ENCODE measurements at places on chromosomes 1 and 21. TPM values are rescaled to one million over a fixed set of nuclear protein-coding genes. Genes with fewer than 3 reads are reported as not detected.

Gene TAF1A
- polyA plus RNA-seq, result 13.4 TPM

GRCh38 chr1:55586771-55587170 is 371.6 kb upstream of the USP24 start:
- DNase-seq, result no peak

Gene LGR6
- polyA plus RNA-seq, result 1.7 TPM

Gene OR2M3
- 0.04 TPM for polyA plus RNA-seq

DNA sequence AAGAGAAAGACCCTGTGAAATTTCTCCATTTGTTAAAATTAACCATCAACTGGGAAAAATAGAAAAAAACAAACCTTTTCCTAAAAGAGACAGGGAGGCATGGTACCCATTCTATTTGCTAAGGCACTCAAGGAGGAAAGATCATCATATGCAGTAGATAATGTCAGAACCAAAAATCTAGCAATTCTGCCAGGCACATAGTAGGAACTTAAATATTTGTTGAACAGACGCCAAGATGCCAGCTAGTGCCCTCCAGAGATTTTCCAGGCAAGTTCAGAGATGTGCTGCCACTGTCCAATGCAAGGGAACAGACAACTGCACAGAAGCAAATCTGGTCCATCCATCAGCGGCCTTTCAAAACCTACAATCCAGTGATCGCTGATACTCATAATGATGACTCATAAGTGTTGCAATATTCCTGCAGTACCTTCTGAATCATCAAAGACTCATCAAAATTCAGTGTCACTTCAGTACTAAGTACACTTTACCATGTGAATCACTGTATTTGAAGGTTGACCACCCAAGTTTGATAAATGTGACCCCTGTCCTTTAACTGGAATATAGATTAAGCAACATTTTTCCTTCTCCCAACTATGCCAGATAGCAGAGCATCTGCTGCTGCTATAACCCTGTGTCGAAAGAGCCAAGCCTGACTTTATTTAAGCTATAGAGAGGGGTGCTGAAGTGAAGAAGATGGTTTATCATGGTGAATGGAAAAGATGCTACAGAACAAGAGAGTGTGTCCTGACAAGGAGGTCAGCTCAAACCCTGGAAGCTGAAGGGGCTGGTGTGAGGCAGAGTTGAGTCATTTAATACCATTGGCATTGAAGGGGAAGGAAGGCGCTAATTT is 99.1 kb downstream of the MT1HL1 start:
- DNase-seq, result no peak

DNA sequence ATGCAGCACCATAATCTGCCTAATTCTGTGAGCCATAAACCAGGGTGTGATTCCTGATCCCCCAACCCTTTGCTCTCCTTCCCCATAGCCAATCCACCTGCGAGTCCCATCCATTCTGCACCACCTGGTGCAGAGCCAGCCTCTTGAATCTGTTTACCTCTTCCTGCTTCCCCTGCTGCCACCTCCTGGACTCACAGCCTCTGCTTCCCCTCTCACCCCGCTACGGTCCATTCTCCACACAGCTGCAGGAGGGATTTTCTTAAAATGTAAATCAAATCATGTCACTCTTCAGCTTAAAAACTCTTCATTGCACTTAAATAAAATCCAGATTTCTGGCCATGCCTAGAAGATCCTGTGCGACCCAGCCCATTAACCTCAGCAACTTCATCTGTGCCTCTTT is 186.7 kb downstream of the FOXD2 start:
- DNase-seq, result peak; percentile 10

GRCh38 chr1:16915627-16915973 is 6.1 kb upstream of the CROCC start:
- no peak for DNase-seq

DNA sequence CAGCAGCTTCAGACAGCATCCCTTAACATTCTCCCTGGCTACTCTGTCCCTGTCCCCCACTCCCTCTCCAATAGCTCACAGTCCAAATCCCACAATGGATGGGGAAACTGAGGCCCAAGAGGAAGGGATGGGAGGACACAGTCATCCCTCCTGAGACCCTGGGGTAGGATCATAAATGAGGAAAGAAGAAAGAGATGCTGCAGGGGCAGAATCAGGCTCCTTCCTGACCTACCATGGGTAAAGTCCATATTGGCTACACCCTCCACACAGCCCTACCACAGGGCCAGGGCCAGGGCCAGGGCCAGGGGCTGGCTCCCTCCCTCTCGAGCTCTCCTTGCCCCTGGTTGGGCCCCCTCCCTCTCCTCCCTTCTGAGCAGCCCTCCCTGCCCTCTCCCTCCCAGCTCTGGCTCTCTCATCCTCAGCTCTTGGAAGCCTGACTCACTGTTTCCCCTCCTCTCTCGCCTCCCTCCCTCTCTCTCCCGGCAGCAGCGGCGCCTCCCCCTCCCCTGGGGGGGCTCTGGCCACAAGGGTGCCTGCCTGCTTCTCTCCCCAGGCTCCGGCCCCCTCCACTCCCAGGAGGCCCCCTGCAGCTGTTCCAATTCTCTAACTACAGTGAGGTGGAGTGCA is 4.9 kb downstream of the AHDC1 start:
- no peak for DNase-seq

Gene TRPM2
- 0.93 TPM for polyA plus RNA-seq

- DNase-seq, result no peak
These were observed 206.4 kb downstream of the RHOU start for GRCh38 chr1:228941666-228942065.

DNA sequence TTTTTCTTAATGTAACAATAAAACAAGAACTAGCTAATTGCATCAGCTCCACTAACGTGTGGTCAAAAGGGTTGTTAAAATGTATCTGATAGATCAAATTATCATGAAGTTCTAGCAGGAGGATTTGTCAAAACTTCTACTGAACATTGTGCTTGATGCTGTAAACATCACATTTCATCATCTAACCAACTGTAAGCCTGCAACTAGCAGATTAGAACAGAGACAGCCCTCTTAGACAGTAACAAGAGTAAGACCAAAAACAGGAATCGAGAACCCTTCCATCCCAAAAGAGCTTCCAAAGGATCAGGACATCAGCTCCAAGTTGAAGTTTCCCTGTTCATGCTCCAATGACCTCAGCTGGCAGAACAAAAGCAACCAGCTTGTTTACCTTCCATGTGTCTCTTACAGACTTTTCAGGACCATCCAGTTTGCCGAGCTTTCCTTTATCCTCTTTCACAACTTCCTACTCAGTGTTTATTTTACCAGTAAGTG is 44.6 kb downstream of the NIBAN1 start:
- DNase-seq, result no peak

GRCh38 chr21:26948194-26948593 is 18.7 kb downstream of the ADAMTS5 start:
- no peak for DNase-seq

DNA sequence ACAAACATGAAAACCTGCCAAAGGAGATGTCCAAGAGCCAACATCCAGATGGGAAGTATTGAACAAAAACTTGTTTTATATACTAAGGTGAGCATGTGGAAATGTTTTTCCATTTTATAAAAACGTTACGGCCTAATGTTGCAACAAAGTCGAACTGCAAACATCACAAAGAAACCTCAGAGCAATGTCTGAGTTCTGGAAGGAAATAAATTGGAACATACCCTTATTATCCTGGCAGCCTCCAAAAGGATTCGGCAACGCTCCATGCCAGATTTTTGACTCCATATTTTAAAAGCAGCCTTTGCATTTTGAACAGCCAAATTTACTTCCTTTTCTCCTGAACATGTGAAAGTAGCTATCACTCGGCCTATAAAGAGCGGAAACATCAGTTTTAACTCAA is 3.3 kb downstream of the ALDH9A1 start:
- no peak for DNase-seq

Gene GBP2
- 3.2 TPM for polyA plus RNA-seq

DNA sequence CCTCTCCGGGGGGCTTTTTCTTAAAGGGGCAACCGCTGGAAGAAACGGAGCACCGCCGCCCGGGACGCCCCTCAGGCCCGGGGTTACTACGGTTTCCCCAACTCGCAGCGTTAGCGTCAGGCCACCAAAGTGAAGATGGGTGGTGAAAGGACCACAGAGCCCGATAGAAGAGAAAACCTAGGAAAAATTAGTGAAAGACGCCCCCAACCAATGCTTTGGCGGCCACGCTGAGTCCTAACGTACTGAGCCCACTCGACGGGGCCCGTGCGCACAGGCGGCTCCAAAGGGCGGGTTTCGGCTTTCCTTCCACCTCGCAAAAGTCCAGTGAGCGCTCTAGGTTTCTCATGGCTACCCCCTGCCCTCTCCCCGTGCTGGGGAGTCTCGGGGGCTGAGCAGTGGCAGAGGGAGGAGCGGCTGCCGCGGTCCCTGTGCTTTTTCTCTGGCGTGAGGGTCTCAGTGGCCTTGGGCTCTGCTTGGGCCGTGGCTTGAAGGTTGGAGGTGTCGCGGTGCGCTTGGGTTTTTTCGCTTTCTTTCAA is 12.2 kb upstream of the SPEN start:
- no peak for DNase-seq

GRCh38 chr1:101257500-101258325 is 20.9 kb downstream of the S1PR1 start:
- no peak for DNase-seq

DNA sequence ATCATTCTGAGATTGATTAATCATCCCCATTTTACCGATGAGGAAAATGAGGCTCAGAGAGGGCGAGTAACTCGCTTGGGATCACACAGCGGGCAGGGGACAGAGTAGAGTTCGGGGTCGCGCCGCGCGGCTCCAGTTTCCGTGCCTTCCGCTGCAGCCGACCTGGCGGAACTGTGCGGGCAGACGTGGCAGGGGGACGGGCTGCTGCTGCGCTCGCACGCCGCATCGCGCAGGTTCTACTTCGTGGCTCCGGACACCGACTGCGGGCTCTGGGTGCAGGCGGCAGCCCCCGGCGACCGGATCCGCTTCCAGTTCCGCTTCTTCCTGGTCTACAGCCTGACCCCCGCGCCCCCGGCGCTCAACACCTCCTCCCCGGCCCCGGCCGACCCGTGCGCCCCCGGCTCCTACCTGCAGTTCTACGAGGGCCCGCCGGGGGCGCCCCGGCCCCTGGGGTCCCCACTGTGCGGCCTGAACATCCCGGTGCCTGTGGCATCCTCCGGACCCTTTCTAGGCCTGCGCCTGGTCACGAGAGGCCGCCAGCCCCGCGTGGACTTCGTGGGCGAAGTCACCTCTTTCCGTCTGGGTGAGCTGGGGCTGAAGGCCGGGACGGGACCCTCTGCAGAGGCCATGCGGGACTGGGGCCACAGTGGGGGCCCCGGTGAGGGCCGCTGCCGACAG is 2.3 kb downstream of the LDLRAD2 start:
- DNase-seq, result no peak

DNA sequence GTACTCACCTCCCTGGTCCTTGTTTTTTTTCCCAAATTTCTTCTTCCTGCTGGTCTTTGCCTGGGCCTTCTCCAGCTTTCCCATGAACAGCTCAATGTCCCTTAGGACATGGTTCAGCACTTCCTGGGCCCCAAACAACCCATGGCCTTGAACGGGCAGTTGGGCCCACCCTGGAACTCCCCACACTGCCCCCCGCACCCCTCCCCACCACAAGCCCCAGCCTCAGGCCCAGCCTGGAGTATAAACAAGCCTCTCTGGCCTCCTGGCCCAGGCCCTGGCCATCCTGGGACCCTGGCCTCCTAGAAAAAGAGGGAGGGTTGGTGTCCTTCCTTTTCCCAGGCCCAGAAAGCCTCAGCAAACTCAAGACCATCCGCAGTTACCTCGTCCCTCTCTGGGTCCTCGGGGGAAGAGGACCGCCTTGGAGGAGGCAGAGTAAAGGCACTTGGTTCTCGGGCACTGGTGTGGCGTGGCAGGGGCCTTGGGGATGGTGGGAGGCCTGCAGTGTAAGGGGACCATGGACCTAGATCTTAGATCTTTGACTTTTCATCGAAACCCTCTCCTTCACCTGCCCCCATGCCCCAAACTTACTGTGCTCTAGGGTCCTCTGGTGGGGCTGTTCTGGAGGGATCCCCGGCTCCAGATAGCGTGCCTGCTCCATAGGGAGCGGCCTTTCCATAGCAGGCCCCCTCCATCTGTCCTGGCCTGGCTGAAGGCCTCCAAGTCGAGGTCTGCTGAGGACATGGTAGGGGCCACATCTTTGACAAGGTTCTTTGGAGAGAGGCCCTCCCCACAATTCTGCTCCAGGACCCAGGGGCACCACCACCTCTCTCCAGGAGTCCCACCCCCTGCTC is 5.6 kb downstream of the EPS8L3 start:
- no peak for DNase-seq

Gene DTL
- polyA plus RNA-seq, result 40.3 TPM

- peak; percentile 47 for DNase-seq
These were observed 857 bp downstream of the GPX7 start for GRCh38 chr1:52602856-52603600.

GRCh38 chr1:194233069-194233468 is 1046.7 kb upstream of the B3GALT2 start:
- DNase-seq, result no peak

DNA sequence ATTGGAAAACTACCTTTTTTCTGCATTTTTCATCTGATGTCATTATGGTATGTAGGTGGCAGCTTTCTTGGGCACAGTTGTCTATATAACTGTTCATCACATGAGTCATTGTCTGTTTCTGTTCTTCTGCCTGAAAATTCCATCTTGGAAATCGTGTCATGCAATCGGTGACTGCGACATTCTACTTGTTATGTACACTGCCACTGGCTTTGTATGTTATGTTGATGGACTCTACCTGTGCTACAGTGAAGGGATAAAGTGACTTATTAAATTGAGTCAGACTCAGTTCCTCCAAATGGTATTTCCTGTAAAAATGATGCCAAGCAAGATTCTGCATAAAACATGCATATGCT is 8.6 kb downstream of the SMAP2 start:
- no peak for DNase-seq

DNA sequence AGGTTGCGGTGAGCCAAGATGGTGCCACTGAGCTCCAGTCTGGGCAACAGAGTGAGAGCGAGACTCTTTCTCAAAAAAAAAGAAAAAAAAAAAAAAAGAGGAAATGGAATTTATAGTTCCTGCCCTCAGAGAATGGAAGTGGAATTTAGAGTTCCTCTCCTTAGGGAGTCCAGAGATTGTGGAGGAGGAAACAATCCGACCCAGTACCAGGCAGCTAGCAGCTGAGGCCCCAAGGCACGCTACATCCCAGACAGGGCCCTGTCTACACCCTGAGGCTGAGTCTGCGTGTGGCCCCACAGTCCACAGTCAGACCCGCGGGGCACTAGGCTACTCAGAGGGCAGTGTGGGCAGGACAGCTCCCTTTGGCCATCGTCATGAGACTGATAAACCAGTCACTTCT is 1.9 kb upstream of the MFN2 start:
- DNase-seq, result no peak

Gene TMEM183A
- polyA plus RNA-seq, result 70.3 TPM

Gene CGN
- polyA plus RNA-seq, result 33.7 TPM
